ENCODE measurements at places on chromosomes 7 and 10. TPM values are rescaled to one million over a fixed set of nuclear protein-coding genes. Genes with fewer than 3 reads are reported as not detected.

The ACTL6B gene
- not detected for total RNA-seq

The RNF133 gene
- total RNA-seq = 0.20 TPM

The ITIH5 gene
- total RNA-seq = not detected

- DNase-seq = no peak
Measured at GRCh38 chr10:48511066-48511874, 93.6 kb downstream of the ARHGAP22 start.

GRCh38 chr7:135151132-135151531, 3.3 kb downstream of the TMEM140 start:
- no peak for DNase-seq

- DNase-seq = no peak
Measured at GRCh38 chr10:69409968-69410367, 6.8 kb downstream of the TACR2 start.

- no peak for DNase-seq
Measured at GRCh38 chr7:105016709-105017656, 3.0 kb downstream of the KMT2E start.

GRCh38 chr10:48384699-48384982, 78.2 kb downstream of the MAPK8 start:
- DNase-seq = no peak

Measured in HCT116 (cell line).